Choroid plexus epithelial cell (primary cell): ENCODE measurements at places on chromosomes 3 and 15.

- no peak for DNase-seq
Observed at GRCh38 chr15:101050623-101051290, 131.6 kb downstream of the LRRK1 start.

- DNase-seq = peak; percentile 82
Observed at GRCh38 chr3:132417695-132418411, 551 bp downstream of the DNAJC13 start.

GRCh38 chr3:177460047-177460446, 262.8 kb upstream of the TBL1XR1 start:
- DNase-seq = peak; percentile 57

DNA sequence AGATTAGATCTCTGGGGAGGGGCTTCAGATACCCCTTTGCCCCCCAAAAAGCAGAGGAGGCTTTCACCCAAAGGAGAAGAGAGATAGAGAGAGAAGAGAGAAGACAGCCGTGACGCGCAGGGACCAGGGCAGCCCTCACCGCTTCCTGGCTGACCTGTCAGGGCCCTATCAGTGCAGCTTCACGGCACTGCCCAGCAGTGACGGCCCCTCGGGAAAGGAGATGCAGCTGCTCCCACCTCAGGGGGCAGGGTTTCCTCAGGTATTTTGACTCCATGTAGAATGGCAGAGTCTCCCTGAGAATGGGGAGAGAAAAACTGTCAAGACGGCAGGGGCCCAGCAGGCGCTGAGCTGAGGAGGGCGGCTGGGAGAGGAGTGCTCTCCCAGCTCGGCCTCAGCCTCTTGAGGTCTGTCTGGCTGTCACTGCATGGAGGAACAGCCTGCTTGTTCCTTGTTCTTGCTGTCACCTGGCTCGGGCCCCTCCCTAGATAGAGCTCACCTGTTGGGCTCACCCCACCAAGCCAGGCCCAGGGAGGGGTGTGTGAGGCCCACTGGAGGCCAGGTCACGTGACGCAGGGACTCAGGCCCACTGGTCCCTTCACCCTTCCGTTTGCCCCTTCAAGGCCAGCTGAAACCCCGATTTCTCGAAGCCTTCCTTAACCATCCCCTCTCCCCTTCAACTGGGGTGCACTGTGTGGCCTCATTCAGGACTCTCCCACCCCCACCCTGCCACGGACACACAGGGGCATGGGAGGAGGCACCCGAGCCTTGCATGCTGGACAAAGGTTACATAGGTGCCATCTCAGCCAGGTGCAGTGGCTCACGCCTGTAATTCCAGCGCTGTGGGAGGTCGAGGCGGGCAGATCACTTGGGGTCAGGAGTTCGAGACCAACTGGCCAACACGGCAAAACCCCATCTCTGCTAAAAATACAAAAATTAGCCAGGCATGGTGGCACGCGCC, 28.2 kb downstream of the LOXL1 start:
- no peak for DNase-seq

GRCh38 chr15:89115547-89115946, 27.3 kb downstream of the ABHD2 start:
- DNase-seq = peak; percentile 55

GRCh38 chr15:67750371-67750770, 74.9 kb upstream of the SKOR1 start:
- no peak for DNase-seq

DNA sequence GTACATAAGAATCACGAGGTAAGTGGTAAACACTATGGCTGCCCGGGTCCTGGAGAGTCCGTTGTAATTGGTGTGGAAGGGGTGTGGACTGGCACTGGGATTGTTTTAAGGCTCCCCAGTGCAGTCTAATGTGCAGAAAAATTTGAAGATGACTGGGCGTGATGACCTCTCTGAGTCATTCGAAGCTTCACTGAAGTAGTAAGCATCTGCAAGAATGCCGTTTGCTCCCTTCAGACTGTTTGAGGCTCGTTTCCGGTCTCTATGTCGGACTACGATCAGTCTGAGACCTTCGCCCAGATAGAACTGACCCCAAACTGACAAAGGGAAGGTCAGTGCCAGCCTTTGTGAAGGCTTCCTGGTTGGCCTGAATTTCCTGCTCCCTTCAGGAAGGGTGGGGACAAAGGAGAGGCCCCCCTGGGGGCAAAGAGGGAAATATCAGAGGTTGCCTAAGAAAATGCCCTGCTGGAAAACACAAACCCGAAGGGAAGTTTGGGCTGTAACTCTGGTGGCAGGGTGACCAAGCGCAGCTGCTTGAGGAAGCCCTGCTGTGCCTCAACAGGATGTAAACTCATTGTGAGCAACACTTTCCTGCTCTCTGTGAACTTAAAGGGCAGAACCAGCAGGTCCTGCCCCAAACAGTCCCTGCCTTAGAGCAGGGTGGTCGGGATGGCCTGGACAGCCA, 34.6 kb downstream of the BTD start:
- DNase-seq = peak; percentile 94

DNA sequence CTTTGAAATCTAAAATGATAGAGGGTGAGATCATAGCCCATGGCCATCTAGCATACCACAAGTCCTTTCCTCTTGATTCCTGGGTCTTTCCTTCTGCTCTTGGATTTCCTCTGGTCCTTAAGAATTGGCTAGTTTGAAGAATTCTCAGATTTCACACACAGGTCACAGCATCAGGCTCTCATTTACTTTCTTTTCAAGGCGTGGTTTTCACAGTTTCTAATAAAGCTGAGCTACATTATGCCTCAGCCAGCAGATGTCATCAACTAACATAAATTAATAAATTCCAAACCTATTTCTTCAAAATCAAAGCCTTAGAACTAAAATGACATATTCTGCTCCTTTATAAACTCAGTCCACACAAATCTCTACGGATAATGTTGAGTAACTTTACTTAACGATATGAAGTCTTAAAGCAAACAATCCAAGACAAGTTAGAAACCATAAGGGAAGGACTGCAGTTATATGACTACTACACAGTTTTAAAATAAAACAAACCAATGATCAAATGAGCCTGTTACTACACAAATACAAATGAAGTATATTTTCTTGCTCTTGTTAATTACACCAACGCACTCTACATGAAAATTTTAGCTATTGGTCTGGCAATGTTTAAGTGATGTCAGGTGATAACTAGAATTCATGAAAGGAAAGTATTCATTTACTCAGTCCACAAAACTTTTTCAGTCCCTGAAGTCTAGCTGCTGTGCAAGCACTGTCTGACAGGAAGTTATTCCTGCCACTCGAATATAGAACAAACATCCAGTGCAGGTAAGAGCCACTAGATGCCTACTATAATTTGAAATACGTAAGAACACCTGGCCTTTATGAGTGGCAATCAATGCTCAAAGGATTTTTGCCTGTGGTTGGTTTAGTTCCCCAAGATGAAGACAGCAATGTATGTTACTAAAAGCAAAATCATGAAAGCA, 9.2 kb downstream of the CCDC14 start:
- no peak for DNase-seq

GRCh38 chr15:28885630-28886430, at the start of gene APBA2:
APBA2 (plus strand) TSS chr15:28885974; CDS start chr15:29053885, 167,911 bp downstream.
- DNase-seq = peak; percentile 48

DNA sequence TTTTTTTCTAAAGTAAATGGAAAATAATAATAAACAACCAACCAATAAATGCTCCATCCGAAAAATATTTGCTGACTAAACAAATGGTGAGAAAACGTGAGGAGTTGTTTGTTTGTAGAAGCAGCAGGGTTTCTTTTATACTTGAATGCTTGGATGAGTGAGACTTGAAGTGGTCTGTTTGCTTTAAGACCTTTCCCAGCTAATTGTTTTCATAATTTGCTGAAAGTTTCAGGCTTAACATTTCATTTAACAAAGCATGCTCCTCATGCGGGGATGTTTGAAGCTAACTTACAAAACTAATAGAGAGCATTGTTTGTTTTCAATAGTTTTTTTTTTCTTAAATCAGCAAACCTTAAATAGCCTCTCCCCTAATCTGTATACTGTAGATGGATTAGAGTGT, 484.6 kb downstream of the ROBO2 start:
- no peak for DNase-seq

DNA sequence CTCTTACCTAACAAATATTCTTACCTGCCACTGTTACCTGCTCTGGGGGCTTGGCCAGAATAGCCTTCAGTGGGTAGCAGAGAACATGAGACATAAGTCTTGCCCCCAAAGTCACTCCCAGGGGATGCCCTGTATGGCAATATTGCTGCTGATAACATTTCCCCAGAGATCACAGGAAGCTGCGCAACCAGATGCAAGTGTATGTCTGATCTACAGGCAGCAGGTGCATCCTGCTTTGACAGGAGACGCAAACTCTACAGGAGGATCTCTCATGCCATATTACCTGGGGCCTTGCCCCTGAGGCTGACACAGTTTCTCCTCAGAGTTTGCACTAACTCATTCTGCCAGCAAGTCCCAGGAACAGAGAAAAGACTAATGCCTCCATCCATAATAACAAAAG, 174.4 kb upstream of the LPP start:
- no peak for DNase-seq

GRCh38 chr15:63870487-63871209, 36.9 kb upstream of the HERC1 start:
- peak; percentile 89 for DNase-seq

DNA sequence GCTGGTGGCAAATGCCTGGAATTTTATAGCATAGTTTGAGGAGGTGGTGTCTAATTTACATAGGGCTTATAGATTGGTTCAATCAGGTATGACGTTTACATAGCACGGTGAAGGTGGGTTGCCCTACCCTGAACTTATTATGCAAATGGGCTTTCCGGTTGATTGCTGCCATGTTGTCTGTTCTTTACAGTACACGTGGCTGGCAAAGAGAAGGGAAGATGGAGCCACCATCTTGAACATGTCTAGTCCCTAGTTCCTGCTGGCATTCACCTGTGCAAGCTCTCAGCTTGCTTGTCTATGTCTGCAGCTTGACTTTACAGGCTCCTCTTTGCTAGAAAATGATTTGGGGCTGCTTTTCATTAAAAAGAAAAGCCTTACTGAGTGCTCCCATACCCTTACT, 14.0 kb upstream of the STAC start:
- no peak for DNase-seq

DNA sequence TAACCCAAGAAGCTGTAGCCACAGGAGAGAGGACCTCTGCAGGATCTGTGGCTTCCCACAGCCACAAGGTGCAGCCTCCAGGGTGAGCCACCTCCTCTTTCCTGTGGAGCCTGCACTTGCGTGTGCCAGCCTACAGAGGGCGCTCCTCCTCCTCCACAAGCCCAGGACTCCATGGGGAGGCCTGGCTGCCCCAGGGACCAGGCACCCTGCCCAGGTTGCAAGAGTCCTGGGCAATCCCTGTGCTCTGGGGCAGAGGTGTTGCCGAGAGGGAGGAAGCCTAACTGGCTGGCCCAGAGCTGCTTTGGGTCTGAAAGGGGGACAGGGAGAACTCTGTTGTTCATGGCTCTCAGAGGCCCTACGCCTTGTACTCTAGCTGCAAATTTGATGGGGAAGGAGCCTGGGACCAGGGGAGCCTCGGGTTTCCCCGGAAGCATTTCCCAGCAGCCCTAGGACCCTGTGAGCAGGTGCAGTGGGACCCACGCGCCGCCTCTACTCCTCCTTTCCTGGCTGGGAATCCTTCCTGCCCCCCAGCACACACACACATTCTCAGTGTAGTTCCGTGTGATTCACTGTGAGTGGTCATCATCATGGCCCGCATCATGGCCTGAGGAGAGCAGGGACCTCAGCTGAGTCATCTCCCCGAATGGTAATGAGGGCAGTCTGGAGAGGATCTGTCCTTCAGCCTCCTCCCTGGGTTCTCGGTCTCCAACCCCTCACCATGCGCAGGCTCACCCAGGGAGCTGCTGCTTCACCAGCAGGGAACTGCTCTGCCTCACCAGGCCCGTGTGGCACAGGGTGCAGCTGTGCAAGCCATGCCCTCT, 24.3 kb downstream of the TBC1D21 start:
- peak; percentile 88 for DNase-seq

GRCh38 chr3:13107661-13108060, 34.4 kb upstream of the IQSEC1 start:
- DNase-seq = no peak

GRCh38 chr15:29424118-29424517, 154.5 kb upstream of the NSMCE3 start:
- DNase-seq = no peak

- DNase-seq = no peak
Observed at GRCh38 chr3:69435274-69436265, 49.7 kb upstream of the FRMD4B start.

DNA sequence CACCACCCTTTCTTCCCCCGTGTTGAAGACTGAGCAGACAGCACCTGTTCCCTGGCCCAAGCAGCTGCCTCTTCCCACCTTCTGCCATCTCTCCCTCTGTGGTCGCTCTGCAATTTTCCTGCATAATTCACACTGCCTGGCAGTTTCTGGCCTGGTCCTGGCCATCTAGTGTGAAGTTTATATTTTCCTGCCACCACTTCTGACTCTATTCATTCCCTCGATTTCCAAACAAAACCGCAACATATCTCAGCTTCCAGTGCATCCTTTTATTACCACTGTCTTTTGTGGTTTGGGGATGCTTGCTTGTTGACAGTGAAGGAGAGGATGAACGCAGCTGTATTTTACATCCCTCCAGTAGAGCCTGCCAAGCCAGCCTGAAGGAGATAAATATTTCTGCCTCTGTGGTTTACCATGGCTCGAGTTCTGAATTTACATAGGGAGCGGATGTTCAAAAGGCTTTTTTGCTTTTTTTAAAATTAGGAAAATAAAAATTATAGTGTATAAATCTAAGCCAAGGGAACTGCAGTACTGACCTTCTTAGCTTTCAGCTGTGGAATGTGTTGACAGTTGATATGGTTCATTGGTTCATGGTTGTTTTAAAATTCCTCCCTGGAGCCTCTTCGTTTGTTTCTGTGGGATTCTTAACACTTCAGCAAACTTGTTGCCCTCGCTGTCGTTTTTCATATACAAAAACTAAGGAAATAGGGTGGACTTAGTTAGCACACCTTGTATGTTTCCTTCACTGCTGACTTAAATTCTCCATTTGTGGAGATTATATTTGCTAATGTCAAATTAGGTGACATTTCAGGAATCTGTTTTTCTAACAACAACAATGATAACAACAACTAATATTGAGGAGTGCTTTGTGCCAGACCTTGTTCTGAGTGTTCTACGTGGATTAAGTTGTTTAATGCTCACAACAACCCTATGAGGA, 250.5 kb downstream of the ADAMTSL3 start:
- DNase-seq = peak; percentile 95

GRCh38 chr3:4407941-4408340, 59.1 kb downstream of the SUMF1 start:
- DNase-seq = peak; percentile 30

- DNase-seq = peak; percentile 23
Observed at GRCh38 chr3:189773056-189773455, 141.9 kb downstream of the TP63 start.

DNA sequence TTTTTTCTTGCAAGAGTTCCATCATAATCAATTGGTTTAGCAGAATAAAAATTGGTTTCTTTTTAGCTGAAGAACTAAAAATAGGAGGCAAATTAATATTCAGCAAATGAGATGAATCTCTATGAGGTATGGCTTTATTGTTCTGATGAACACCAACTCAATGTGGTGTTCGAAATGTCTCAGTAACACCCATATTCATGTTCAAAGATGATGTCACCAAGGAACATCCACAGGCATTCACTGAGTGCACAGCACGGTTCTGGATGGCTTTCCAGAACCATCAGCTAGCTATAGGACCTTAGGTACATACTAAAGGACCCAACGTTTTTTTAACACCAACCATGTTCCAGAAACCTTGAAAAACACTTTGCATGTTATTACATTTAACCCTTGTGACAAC, 42.7 kb downstream of the CCNL1 start:
- no peak for DNase-seq
